ENCODE measurements at places on chromosomes 6 and 20.

- DNase-seq: no peak
These were observed 163.3 kb downstream of the SCML4 start for GRCh38 chr6:107660839-107661238.

DNA sequence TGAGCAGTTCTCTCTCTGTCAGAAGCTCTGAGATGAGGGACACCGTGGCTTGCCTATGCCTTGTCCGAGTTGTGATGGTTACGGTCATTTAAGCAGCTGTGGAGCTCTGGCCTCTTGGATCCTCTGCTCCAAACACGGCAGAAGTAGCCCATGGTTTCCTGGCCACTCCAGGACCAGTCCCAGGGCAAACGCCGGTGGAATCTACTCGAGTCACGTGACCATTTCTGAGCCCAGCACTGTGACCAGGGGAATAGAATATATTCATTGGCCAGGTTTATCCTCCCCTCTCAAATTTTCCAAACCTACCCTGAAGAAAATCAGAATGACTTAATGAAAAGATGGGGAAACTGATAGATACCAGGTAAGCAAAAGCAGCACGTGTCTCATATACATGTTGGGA, 152.8 kb downstream of the TTLL2 start:
- no peak for DNase-seq

- no peak for DNase-seq
These were observed 311.9 kb upstream of the CITED2 start for GRCh38 chr6:139686308-139686707.

- DNase-seq: no peak
These were observed 350.0 kb downstream of the QKI start for GRCh38 chr6:163764565-163764964.

- DNase-seq: no peak
These were observed 1.5 kb downstream of the TRIM31 start for GRCh38 chr6:30111266-30111856.

GRCh38 chr20:57840504-57841296, 130.9 kb upstream of the PMEPA1 start:
- DNase-seq: no peak

DNA sequence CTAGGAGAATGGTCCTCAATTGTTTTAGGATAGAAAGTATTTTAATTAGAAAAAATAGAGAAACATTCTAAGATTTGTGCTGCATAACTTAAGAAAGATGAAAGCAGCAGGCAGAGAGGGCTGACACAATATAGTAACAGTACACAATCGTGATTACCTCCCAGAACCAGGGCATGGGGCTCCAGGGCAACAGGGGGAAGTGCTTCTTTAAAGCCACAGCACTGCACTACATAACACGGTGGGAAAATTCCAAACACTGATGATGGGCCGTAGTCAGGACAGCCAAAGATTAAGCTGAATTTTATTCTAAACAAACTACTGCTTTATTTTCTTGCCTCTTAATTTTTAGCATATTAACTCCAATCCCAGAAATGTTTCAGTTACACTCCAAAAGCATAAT, 14.4 kb downstream of the EXOC2 start:
- DNase-seq: no peak

GRCh38 chr6:43282636-43283513, 15.2 kb upstream of the SLC22A7 start:
- no peak for DNase-seq

- DNase-seq: no peak
These were observed 108.8 kb upstream of the SYNCRIP start for GRCh38 chr6:85751374-85752055.

DNA sequence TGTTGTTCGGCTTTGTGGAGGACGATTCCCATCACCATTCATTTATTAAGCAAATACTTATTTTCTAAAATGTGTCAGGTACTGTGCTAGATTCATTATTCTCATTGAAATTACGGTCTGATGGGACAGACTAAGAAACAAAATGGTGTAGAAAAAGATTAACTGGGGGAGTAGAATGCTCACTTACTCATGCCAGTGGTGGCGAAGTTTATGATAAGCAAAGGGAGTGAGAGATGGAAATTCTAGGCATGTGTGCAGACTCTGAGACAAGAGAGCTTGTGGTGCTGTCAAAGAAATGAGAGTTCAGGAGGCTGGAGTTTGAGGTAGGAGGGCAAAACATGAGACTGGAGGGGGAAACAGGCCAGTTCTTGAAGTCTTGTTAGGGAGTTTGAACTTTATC, 896 bp downstream of the RPP21 start:
- DNase-seq: no peak

Data from activated B cell treated with CpG ODN at 0.5 μM for 24 hours (primary cell).